ENCODE measurements at places on chromosomes 5 and 9.

- DNase-seq: no peak
These were observed 13.0 kb downstream of the CXXC5 start for GRCh38 chr5:139660923-139661814.

GRCh38 chr5:93736284-93736683 is 5.1 kb downstream of the POU5F2 start:
- DNase-seq: no peak

DNA sequence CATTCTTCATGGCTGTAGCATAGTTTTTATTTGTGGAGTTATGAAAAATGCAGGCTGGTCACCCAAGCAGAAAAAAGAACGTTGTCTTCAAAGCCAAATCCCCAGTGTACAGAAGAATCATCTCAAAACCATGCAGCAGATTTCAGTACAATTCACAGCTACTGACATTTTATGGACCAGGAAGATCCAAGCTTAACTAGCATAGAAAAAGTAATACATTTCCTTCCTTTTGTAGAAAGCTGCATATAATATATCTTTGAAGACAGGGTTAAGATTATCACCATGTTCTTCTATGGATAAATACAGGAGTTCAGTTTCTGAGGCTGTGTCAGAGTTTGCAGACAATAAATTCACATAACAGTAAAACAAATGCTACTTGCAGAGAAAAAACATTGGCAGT is 1054.8 kb upstream of the C9orf72 start:
- DNase-seq: no peak

- DNase-seq: no peak
These were observed 9.6 kb downstream of the FBXW2 start for GRCh38 chr9:120783602-120784047.

DNA sequence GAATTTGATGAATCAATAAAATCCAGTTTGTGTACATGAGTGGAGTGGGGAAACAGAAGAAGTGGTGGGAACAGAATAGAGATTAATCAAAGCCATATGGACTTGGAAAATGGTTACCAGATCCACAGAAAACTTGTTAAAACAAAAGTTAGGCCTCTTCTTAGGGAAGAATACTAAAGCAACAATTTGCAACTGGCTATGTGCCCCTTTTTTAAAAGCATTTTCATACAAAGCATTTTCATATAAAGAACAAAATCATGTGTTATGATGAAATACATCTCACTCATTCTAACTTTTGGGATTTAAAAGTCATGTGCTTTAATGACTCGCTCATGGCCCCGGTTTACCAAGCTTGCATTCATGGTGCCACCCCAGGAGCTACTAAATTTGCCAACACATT is 276.9 kb downstream of the EFNA5 start:
- DNase-seq: no peak
